EH (cell line): ENCODE measurements at places on chromosomes 1 and 21.

GRCh38 chr21:34523019-34523555 lies 11.1 kb upstream of the KCNE1 start:
- DNase-seq, result no peak

GRCh38 chr1:38029685-38030511 lies 16.7 kb downstream of the POU3F1 start:
- DNase-seq, result peak; percentile 75

GRCh38 chr1:165490175-165490574 lies 45.2 kb upstream of the RXRG start:
- DNase-seq, result no peak

- DNase-seq, result no peak
Observed at GRCh38 chr1:9136932-9137331, 8.0 kb upstream of the GPR157 start.

GRCh38 chr1:103949779-103950178 lies 200.1 kb downstream of the AMY1C start:
- DNase-seq, result no peak

GRCh38 chr1:184210031-184210430 lies 158.5 kb downstream of the TSEN15 start:
- peak; percentile 86 for DNase-seq

DNA sequence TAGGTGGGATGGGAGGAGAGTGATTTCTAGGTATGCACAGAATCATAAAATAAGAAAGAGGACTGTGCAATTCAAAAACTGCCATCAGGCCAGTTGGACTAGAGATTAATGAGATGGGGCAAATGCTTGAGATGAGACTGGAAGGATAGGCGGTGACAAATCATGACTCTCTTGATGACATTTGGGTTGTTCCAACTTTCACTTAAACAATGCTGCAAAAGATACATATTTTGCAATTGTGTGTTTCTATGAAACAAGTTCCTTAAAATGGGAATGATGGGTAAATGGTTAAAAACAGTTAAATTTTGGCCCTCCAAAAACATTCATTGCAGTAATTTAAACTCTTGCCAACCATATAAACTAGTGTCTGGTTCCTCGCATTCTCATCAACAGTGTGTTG lies 55.2 kb downstream of the RNASEL start:
- DNase-seq, result no peak

DNA sequence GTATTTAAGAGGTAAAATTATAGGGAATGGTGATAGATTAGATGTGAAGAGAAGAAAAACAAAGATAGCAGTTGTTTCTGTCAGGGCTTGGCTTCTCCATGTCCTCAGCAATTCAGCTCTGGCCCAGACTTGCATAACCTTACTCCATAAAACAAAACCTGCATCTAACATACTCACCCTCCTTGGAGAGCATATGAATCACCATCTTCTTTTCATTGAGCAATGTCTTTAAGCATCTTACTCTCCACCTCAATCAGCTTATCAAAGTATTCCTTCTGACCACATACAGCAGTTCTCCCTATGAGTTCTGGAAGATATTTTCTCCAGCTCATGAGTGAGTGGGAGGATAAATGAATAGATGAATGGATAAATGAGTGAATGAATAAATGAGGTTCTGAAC lies 49.0 kb downstream of the RAB3B start:
- DNase-seq, result no peak

GRCh38 chr1:106366627-106367319 lies 689.7 kb upstream of the PRMT6 start:
- DNase-seq, result no peak

DNA sequence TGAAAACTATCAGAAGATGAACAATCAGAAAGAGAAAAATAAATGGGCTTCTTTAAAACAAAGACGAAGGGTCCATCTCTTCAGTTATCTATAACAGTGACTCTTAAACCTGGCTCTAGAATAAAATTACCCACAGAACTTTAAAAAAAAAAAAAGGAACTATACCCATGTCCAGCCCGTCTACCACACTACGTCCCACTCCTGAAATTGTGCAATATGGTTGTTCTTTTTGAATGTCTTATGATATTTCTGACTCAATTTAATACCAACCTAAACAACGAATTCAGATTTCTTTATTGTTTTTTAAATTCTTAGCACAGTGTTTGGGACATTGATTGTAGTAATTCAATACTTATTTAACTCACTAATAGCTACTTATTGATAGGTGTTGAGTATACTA lies 246.3 kb downstream of the DPYD start:
- DNase-seq, result no peak

- DNase-seq, result peak; percentile 91
Observed at GRCh38 chr1:108719656-108720435, 7.1 kb downstream of the FNDC7 start.

GRCh38 chr21:38683222-38683621 lies 122.5 kb upstream of the ETS2 start:
- peak; percentile 6 for DNase-seq

GRCh38 chr1:5428351-5428750 lies 563.9 kb downstream of the NPHP4 start:
- no peak for DNase-seq

GRCh38 chr1:100279954-100280682 lies 14.1 kb downstream of the RTCA start:
- DNase-seq, result no peak

DNA sequence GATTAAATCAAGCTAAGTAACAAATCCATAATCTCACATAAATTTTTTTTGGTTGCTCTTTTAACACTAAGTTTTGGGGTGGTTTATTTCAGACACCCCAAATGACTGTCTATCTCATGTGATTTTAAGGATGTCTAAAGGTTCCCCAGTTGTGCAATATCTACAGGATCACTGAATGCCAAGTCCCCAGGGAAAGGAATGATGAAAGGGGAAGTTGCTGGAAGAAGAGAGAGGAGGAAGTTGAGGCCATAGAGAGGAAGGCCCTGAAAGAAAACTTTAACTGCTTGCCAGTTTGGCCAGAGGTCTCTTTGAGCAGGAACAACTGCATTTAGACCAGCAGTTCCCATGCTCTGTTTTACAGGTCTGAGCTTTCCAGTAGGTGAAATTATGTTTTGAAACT lies 27.5 kb upstream of the SLC19A2 start:
- no peak for DNase-seq

DNA sequence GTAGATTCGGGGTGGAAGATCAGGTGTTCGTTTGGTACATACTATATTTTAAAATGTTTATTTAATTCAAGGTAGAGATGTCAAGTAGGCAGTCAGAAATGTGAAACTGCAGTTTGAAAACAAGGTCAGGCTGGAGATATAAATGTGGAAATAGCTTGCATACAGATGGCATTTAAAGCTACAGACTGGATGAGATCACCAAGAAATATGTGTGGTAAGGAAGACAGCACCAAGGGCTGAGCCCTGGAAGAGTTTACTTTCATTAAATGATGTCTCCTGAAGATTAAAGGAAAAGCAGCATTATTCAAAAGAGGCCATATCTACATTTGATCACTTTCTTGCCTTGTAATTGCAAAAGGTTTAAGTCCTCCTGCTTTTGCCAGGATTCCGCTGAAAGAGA lies 271.3 kb downstream of the PTBP2 start:
- DNase-seq, result peak; percentile 79

DNA sequence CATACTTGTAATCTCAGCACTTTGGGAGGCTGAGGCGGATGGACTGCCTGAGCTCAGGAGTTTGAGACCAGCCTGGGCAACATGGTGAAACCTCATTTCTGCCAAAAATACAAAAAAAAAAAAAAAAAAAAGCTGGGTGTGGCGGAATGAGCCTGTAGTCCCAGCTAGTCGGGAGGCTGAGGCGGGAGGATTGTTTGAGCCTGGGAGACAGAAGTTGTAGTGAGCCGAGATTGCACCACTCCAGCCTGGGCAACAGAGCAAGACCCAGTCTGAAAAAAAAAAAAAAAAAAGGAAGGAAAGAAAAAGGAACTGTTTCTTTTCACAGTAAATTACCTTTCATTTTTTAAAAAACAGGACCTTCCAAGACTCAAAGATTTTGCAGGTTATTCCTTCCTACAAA lies 29.5 kb downstream of the LIN9 start:
- DNase-seq, result no peak

- DNase-seq, result peak; percentile 92
Observed at GRCh38 chr1:21919520-21919919, 17.6 kb downstream of the HSPG2 start.

DNA sequence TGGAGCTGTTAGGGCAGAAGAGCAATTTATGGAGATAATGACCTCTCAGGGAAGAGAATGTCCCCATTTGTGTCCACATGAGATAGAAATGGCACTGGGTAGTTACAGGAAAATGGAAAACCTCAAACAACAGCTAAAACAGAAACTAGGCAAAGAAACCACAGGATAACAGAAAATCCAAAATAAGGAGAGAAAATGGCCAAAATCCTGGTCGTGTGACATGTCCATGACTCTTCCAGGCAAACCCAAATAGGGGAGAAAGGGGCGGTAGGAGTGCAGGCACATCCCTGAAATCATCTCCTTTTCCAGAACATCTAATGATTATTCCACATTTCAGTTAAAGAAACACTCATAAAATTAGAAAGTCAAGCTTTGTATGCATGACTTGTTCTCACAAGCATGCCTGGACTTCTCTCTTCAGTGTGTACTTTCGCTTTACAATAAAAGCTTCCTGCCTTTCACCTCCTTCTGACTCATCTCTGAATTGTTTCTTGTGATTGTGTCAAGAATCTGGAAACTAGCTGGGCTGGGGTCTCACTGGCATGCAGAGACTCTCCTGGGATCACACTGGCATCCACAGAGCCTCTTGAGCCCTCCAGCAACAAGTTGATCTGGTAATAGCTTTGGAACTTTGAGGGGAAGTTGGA lies 171.4 kb upstream of the ZP4 start:
- DNase-seq, result no peak
